ENCODE measurements at places on chromosomes 13 and 19.

DNA sequence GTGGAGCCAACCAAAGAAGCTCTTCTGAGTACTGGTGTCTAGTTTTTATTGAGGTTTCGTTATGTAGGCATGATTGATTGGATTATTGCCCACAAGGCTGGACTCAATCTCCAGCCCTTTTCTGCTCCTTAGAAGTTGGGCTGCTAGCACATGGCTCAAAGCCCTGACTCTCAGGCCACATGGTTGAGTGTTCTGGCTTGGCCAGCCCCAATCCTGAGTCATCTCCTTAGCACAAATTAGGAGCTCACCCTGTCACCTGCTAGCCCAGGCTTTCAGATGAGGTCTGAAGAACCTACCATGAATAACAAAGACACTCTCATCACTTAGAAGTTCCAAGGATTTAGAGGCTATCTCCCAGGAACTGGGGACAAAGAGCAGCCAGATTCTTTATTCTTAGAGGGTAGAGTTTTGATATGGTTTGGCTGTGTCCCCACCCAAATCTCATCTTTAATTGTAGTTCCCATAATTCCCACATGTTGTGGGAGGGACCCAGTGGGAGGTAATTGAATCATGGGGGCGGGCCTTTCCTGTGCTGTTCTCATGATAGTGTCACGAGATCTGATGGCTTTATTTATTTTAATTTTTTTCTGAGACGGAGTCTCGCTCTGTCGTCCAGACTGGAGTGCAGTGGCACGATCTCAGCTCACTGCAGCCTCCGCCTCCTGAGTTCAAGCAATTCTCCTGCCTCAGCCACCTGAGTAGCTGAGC lies 11.3 kb downstream of the DPY19L3 start:
- DNase-seq: no peak

DNA sequence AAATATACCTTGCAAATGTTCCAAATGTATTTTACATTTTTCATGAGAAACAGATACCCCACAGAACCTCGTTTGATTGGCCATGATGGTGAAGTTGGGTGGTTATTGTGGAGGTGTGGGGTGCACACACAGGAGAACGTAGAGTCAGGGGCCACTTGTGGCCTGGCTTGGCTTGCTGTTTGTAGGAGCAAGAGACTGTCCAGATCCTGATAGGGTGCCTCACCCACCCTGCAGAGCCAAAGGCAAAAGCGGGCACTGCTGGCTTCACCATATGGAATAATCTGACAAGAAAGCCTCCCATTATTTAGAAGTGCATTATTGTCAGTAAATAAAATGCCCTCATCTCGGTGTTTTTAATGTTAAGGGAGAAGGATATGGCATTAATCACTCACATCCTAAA lies 330.2 kb downstream of the TEX29 start:
- no peak for DNase-seq

DNA sequence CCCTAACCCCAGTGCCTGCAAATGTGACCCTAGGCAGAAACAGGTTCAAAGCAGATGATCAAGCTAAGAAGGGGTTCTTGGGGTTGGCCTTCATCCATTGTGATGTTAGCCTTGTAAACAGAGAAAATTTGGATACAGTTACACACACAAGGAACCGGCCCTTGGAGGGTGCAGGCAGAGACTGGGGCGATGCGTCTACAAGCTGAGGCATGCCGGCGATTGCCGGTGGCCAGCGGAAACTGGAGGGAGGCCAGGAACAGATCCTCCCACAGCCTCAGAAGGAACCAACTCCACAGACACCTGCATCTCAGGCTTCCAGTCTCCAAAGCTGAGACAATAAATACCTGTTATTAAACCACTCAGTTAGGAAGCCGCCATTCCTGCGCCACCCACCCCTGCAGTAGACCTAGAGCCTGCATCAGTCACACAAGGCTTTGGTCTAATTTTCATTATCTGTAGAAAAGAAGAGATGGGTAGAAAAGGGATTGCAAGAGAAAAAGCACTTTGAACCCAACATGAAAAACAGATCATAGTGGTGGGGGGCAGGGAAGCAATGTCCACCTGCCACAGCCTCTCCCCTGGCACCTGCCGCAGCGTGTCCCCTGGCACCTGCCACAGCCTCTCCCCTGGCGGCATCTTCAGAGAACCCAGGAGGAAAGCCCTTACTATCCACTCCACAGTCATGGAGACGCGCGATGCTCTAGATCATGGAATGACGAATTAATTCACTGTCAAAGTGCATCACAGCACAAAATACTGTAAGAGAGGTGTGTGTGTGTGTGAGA lies 119.7 kb upstream of the SOX1 start:
- DNase-seq: no peak

- DNase-seq: peak; percentile 9
Observed at GRCh38 chr13:99356262-99357091, 49.3 kb upstream of the GPR183 start.

- peak; percentile 50 for DNase-seq
Observed at GRCh38 chr19:3535981-3536380, 3.0 kb upstream of the TEKTIP1 start.

- no peak for DNase-seq
Observed at GRCh38 chr19:54189145-54189734, at the start of gene MBOAT7. TSS of gene MBOAT7 (minus strand) at chr19:54189580. CDS start at chr19:54188508, 1,072 bp downstream.

DNA sequence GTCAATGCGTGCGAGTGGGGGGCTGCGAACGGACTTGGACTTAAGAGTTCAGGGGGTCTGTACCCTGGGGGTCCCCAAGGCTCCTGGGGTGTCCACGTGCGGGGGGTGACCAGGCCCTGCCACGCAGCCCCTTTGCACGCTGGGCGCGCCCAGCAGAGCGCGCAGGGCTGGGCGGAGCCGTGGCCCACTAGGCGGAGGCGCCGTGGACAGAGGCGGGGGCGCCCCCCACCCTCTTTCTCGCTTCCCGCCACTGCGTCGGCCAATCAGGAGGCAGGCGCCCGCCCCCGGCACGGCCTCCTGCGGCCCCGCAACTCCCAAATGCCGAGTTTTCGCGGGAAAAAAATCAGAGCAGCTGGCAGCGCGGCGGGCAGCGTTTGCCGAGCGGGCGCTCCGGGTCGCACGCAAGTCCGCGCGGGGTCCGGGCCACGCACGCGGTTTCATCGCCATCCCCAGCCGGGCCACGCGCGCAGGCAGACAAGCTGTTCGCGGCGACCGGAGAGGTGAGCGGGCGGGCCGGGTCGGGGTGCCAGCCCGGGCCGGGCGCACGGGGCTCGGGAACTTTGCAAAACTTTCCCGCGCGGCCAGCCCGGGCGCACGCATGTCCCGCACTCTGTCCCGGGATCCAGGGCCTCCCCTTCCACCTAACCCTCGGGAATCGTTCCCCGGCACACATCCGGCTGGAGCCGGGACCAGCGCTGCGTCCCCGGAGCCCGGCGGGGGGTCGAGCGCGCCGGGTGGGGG lies at the start of gene UHRF1:
Gene UHRF1, plus strand, starts transcription at position 346 of the 741 bp plus-strand sequence. CDS start 1,385 bp downstream, outside the sequence.
- peak; percentile 16 for DNase-seq

GRCh38 chr13:22883956-22884355 lies 296.8 kb upstream of the SGCG start:
- DNase-seq: no peak

GRCh38 chr19:40141551-40141950 lies 49.7 kb upstream of the MAP3K10 start:
- no peak for DNase-seq
